ENCODE measurements at places on chromosomes 2 and 18.

- peak; percentile 48 for DNase-seq
Measured at GRCh38 chr18:75208155-75208835, 644 bp downstream of the PTGR3 start.

GRCh38 chr2:96374211-96374951 is 38.8 kb downstream of the NCAPH start:
- DNase-seq, result peak; percentile 60

DNA sequence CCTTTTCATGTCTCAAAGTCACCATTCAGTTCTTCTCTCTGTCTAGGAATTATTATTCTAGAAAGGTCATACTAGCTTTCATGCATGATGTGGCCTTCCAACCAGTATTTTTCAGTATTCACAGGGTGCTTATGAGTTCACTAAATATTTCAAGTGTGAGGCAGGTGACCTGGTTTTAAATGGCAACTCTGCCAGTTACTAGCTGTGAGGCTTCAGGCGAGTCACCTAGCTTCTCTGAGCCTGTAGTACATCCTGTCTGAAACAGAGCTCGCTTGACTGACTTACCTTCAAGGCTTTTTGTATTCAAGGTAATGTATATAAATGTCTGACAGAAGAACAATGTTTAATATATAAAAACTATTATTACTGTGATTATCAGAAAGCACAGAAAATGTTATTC is 19.4 kb upstream of the ACVR1 start:
- DNase-seq, result no peak

GRCh38 chr2:241814643-241815476 is 5.9 kb downstream of the NEU4 start:
- DNase-seq, result no peak

- DNase-seq, result no peak
Measured at GRCh38 chr2:83282841-83283240, 1176.2 kb downstream of the SUCLG1 start.

- DNase-seq, result no peak
Measured at GRCh38 chr2:181070836-181071200, 90.4 kb downstream of the UBE2E3 start.

DNA sequence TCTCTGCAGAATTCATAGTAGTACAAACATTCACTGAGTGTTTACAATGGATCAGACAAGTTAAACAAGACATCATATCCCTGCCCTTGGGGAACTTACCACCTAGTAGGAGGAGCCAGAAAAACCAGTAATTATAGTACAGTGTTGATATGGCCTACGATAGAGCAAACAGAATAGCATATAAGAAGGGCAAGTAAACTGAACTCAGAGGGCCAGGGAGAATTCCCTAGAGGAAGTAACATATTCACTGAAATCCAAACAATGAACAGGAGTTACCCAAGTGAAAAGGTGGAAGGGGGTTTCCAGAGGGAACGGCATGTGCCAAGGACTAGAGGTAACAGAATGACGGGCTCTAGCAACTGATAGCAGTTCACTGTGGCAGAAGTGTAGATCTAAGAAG is 34.1 kb downstream of the NHEJ1 start:
- DNase-seq, result no peak

- DNase-seq, result no peak
Measured at GRCh38 chr2:64632835-64633819, 20.6 kb downstream of the SERTAD2 start.

DNA sequence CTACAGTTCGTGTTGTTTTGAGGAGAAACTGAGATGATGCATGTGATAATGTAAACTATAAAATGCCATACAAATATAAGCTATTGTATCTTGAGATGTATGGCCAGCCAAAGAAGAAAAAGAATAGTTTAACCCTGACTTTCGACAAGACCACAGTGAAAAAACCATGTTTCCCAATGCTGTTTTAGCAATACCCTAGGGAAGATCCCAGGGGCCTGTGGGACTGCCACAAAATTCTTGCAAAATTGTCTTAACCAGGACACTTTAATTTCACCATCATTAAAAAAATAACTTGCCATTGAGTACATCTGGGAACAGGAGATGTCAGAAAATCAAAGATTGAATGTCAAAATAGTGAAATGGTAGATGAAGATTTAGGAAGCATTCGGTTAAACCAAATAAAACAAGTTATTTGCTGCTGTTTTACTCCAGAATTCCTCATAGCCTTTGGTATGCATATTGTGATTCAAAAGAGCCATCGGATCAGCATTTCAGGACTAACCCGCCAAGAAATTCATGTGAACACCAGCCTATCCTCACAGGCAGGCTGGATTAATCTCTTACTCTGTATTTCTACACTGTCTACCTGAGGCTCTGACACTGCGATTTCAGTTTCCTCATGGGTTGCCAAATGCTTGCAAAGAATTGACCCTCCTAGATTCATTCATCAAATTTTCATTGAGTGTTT is 49.0 kb upstream of the SP3 start:
- DNase-seq, result no peak

- peak; percentile 71 for DNase-seq
Measured at GRCh38 chr18:57437766-57438671, 2.8 kb downstream of the ONECUT2 start.

DNA sequence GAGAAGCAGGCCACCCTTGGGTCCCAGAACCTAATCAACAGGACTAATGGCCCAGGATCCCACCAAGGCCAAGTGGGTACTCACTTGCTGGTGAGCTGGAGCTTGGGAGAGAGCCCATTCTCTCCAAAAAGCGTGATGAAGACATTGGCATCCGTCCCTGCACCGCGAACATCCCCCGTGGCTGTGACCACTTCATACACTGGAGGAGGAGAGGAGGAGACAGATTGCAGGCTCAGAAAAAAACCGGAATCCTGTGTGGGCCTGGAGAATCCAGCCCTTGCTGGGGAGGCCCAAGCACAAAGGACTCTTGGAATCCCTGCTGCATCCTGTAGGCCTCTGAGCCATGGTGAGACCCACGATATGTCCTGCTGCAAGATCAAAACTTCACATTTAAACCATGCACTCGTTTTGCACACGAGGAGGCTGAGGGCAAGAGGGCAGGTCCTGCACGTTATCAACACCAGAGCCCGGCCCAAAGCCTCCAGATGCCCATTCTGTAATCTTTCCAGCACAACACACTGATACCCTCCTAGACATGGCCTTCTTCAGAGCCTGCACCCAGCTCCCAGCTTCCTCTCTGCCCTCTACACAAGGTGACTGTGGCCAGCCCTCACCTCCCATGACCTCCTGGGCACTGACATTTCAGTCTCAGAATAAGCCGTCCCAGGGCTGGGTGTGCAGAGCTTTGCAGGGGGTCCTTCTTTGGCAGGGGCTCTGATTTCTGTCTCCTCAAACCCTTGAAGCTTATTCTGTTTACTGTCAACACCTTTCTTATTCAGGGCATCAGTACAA is 7.8 kb downstream of the LOXHD1 start:
- DNase-seq, result no peak
